ELR (cell line): ENCODE measurements at places on chromosomes 4 and X.

- DNase-seq: no peak
These were observed 114.3 kb downstream of the QDPR start for GRCh38 chr4:17397611-17398010.

GRCh38 chr4:39823191-39823590, 125.3 kb downstream of the UBE2K start:
- DNase-seq: no peak

- DNase-seq: no peak
These were observed 217.2 kb upstream of the HCCS start for GRCh38 chrX:10893976-10894375.

- DNase-seq: no peak
These were observed 26.1 kb downstream of the TKTL2 start for GRCh38 chr4:163447481-163447880.

- no peak for DNase-seq
These were observed 41.8 kb upstream of the CLDN24 start for GRCh38 chr4:183364025-183364424.

- peak; percentile 65 for DNase-seq
These were observed 38.2 kb downstream of the FHL1 start for GRCh38 chrX:136185401-136186022.

- DNase-seq: no peak
These were observed 29.0 kb downstream of the RNF4 start for GRCh38 chr4:2497931-2498330.

GRCh38 chr4:114368751-114369150, 229.9 kb upstream of the UGT8 start:
- DNase-seq: no peak

DNA sequence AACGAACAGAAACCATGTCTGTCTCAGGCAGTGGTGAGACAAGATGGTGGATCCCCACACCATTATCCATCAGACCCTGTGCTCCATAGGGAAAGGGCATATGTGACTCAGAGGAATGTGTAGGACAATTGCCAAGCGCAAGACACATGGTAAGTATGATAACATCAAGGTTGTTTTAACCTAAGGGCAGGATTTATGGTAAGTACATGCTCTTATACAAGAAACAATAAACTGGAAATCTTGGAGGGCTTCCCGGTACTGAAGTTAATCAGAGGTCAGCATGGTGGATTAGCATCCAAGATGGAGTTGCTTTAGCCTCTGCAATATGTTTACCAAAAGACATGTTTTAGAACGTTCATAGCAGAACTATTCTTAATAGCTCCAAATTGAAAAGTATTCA, 355.0 kb downstream of the PPP1R2C start:
- no peak for DNase-seq

- DNase-seq: no peak
These were observed 32.0 kb downstream of the DAPP1 start for GRCh38 chr4:99848591-99849001.

- peak; percentile 29 for DNase-seq
These were observed 204.4 kb downstream of the ZNF330 start for GRCh38 chr4:141425124-141425523.

GRCh38 chr4:127978930-127979329, 13.7 kb downstream of the ABHD18 start:
- no peak for DNase-seq

GRCh38 chr4:87103691-87104187, 116.7 kb downstream of the KLHL8 start:
- DNase-seq: peak; percentile 84

DNA sequence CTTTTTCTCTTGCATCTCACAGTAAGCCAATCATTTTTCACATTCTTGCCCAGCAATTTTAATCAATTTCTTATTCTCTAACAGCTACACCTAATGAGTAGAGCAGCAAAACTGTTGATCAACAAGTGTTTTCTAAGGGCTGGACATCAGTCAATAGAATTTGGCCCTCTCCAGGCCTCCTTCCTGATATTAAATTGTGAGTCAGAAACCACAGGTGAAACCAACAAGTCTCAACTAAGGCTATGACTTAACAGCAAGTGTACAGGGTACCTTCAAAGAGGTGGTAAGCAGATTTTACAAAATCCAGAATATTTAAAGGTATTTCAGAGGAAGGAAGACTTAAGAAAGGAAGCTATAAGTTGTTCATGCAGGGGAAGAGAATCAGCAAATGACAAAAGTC, 156.5 kb upstream of the ARHGAP24 start:
- no peak for DNase-seq

DNA sequence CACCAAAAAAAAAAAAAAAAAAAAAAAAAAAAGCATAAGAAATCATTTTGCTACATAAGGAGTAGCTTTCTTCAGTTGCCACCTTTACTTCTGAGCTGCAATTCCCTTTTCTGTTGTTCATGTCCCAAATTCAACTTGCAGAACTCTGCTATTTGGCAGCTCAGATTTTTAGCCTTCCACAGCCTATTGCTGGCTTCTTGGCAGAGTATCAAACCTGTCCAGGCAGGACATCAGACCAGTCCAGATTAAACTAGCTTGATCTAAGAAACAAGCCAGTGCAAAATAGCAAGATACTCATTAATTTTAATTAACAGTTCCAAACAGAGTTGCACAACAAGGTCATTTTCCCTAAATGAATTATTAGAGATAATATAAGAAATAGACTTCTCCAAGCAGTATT, 123.6 kb upstream of the NR3C2 start:
- DNase-seq: no peak

DNA sequence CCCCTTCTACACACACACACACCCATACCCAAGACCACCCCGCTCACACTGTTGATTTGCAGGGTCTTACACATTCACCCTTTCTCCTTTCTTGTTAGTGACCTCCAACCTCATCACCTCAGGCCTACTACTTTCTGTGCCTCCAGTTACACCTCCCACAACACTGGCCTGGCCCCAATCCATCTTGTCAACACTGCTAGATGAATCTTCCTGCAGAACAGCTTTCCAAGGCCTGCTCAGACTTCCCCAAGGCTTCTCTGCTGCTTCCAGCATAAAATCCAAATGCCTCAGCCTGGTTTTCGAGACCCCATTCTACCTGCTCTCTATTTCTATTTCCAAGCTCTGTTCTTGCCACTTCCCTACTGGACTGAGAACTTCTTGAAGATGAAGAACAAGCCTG, 79.9 kb downstream of the NHSL2 start:
- no peak for DNase-seq

- no peak for DNase-seq
These were observed 1.4 kb downstream of the MXD4 start for GRCh38 chr4:2260344-2261109.

DNA sequence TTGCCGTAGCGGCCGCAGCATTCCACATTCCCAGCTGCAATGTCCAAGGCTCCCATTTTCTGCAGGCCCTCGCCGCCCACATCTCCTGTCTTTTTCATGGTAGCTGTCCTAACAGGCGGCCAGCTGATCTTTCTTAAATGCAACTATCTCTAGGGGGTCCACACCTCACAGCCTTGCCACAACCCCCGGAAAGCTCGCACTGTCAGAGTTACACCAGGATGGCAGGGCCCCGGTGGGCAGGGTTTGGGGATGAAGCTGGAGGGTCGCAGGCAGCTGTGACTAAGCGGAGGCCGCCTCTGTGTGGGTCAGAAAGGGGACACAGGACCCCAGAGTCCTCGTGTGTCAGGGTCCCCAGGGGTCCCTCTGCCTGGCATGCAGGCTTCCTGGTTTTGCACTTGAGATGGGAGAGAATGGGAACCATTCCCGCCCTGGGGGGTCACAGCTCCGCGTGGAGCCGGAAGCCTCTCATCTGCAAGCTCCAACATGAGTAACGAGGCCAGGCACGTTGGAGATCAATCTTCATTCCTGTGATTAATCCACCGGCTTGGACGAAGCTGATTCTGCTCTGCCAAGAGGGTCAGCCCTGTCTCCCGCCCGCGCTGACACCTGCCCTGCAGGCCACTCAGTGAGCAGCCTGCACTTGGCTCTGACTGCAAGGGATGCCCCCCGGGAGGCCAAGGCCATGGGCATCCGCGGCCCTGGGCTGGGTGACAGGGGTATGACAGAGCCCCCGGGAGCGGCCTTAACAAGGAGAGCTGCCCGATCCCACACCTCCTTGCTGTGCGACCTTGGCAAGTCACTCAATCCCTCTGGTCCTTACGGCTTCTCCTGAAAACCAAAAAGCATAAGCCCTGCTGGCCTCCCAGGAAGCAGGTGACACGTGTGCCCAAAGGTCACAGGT, 97.9 kb downstream of the ADRA2C start:
- no peak for DNase-seq

GRCh38 chr4:56276547-56276946, 110.7 kb downstream of the AASDH start:
- peak; percentile 27 for DNase-seq

GRCh38 chrX:134236626-134237614, at the start of gene CCDC160:
Gene CCDC160 (plus strand): TSS chrX:134237182. CDS start chrX:134244801, 7,619 bp downstream.
- peak; percentile 19 for DNase-seq

- DNase-seq: no peak
These were observed 1613.1 kb upstream of the TENM3 start for GRCh38 chr4:180630012-180630665.

DNA sequence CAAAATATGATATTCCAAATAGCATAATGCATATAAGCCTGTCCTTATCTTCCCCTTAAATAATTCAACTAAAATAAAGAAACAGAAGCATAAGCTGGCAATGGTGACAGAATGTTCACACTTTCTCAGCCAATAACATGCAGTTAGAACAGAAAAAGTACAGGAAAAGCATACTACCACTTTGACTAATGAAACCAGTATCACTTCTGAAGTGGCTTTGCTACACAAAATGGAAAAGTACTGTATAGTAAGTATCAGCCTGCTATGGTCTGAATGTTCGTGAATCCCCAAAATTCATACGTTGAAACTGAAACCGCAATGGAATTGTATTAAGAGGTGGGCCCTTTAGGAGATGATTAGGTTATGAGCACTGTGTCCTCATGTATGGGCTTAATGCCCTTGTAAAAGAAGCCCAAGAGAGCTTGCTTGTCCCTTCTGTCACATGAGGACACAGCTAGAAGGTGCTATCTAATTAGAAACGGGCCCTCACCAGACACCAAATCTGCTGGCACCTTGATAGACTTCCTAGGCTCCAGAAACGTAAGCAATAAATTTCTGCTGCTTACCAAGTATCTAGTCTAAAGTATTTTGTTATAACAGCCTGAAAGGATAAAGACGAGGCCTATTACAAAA, 102.6 kb downstream of the PRDM5 start:
- no peak for DNase-seq

DNA sequence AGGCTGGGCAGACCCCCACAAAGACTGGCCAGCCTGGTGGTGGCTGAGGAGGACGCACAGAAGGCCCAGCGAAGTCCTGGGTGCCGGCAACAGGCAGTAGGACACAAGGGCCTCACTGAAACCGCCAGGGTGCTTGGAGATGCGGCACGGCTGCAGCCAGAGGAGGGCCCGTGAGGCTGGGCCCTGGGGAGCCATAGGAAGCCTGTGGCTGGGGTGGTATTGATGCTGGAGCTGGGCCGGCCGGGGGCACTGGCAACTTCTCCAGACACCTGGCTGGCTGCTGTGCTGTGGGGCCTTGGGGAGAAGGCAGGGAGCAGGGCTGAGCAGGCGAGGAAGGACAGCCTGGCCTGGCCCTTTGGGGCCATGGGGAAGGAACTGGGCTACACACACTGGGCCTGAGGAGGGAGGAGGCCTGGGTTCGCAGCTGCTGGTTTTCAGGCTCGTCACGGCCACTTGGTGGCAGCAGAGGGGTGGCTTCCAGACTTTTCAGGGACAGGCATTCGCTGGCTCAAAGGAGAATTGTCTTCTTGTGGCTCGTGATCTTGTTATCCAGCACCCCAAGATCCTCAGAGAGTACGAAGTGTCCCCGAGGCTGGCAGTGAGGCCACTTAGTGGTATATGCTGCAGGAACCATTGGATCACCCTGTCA, 37.2 kb downstream of the ATP2B3 start:
- peak; percentile 56 for DNase-seq

DNA sequence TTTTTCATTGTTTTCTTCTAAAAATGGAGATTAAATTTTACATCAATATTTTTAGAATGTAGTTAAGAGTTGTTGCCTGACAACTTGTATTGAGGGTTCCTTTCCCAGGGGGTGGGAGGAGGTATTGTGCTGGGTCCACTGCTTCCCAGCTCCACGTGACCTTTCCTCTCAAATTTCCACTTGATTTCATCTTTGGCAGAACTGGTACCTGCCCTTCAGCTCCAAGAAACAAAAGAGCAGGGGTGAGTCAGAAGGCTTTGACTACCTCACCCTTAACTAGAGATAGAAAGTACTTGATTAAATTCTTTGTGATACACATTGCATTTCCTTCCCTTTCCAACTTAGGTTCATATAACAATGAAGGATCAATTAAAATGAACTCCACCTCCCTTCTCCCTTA, 19.7 kb downstream of the TRIM2 start:
- DNase-seq: peak; percentile 59

- no peak for DNase-seq
These were observed 1371.7 kb downstream of the STIM2 start for GRCh38 chr4:28232376-28232775.

- DNase-seq: no peak
These were observed 114.7 kb downstream of the DCLK2 start for GRCh38 chr4:150192986-150193385.

DNA sequence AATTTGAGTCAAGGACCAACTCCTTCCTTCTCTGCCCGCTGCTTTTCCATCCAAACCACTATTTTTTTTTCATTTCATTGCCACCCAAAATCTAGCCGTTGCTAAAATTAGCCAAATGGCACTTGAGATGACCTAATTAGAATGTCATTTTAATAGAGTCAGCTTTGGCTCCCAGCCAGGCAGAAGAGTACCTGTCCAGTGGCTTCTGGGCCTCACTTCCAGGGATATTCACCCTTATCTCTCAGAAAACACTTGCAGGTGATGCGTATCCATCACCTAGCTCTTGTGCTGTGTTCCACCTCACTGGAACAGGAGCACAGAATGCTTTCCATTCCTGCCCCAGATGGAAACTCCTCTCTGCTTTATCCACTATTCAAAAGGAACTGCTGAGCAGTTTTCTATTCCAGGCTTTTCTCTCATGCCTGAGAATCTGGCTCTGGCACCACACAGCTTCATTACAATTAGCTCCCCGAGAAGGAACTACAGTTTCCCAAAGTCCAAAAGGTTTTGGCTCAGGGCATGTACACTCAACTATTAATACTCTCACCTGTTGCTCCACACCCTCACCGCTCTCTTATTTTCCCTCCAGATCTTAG, 18.5 kb downstream of the MAGEA9B start:
- no peak for DNase-seq

DNA sequence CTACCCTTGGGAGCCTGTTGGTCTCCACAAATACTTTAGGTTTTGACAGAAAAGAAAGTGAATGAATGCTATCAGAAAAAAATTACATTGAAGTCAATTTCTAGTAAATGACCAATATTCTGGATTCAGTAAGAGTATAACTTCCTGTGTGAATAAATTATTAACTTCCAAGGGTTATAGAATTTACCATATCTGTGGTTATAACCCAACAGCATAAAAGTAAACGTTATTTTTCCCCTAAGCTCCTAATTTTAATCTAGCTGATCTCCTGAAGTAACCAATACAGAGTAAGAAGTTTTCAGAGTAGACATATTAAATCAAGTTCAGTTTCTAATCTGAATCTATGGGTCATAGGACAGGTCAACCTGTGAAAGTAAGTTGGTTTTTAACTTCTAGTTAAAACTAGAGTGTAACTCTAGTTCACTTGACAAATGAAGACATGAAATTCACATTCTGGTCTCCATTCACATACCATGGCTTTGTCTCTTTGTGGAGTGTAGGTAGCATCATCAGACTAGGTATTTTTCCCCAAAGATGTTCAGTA, 22.8 kb downstream of the DTHD1 start:
- DNase-seq: no peak
